ENCODE measurements at places on chromosomes 6 and 20. TPM values are rescaled to one million over a fixed set of nuclear protein-coding genes. Genes with fewer than 3 reads are reported as not detected.

CLIC5 gene
- polyA plus RNA-seq: not detected

HLA-G gene
- not detected for polyA plus RNA-seq

GMDS gene
- polyA plus RNA-seq: 18.3 TPM

TEAD3 gene
- polyA plus RNA-seq: 6.7 TPM

SLC13A3 gene
- 9.1 TPM for polyA plus RNA-seq

DNA sequence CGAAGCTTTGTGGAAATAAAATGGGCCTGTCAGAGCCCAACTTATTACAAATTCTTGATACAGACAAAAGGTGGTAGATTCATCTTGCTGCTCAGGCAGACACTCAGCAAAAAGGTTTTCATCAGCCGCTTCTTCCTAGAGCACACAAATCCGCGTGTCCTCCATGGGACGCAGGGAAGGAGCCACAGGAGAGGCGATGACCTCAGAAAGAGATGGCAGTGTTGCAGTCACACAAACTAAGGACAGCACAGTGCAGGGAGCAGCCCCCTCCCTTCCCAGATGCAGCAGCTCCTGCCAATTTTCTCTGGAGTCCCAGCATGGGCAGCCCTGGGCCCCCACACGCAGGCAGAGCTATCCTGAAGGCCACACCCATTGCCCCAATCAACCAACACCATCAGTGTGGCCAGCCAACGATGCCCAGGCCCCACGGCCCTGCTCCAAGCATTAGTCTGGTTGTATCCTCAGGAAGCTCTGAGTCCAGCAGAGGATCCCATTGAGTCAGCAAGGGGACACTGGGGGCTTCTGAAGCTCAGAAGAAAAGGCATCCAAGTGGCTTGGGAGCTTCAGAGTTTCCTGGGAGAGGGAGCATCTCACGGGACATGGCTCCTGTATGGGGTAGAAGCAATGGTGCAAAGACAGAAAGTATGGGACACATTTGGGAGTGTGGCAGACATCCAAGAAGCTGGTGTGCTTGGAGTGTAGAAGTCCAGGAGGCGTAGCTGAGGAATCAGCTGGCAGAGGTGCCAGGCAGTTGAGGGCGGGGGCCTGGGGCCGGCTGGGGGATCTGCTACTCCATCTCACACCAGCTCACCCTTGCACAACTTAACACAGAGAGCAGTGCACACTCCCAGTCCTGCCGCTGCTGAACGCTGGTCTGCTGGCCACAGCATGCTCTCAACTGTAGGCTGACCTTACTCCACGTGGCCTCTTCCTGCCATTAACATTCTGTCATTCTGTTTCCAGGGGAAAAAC lies 142.1 kb upstream of the CST7 start:
- H3K4me1 ChIP-seq: no peaks in the 10 kb centered on the region
- no peaks in the 10 kb centered on the region for H3K36me3 ChIP-seq
- H3K27me3 ChIP-seq: no peaks in the 10 kb centered on the region
- H3K4me3 ChIP-seq: no peak overlapping the region

DNA sequence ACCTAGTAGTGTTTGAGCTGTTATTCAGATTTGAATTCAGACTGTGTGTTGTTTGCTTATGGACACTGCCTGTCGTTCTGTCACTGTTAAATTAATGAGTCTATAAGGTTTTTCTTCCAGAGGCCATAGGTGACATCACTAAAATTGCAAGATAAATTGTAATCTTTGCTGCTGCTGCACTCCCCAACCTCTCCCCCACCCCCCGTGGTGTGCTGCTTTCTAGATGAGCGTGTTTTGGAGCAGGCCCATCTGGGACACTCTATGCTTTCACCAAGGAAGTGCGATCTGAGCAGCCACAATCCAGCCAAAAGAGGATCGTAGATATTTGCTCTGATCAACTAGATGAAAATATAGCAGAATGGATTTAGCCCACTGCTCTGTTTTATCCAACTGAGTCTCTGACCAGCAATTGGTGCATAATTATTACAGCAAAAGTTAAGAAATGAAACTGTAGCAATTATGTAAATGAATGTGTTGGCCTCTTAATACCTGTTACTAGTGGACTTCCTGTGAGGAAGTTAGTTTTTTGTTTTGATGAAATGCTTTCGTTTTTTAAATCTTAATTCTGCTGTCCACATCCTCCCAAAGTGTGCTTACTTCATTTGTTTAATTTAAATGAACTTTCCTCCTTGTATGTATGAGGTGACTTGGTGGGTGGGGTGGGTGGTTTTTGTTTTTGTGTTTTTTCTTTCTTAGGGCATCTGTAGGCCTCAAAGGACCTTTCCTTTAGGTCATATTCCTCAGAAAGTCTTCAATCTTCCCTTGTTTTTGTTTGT lies 58.1 kb downstream of the RPRD1B start:
- H3K36me3 ChIP-seq: peaks cover 59% of the 10 kb centered on the region
- peak overlapping the region; percentile 56 for H3K27ac ChIP-seq
- H3K27me3 ChIP-seq: no peaks in the 10 kb centered on the region
- H3K4me1 ChIP-seq: peaks cover 4% of the 10 kb centered on the region
- no peak overlapping the region for H3K4me3 ChIP-seq

GRCh38 chr6:76481101-76481500 lies 408.6 kb upstream of the IMPG1 start:
- H3K36me3 ChIP-seq: no peaks in the 10 kb centered on the region
- no peaks in the 10 kb centered on the region for H3K27me3 ChIP-seq
- no peak overlapping the region for H3K27ac ChIP-seq
- no peak overlapping the region for H3K4me3 ChIP-seq
- H3K4me1 ChIP-seq: no peaks in the 10 kb centered on the region

DNA sequence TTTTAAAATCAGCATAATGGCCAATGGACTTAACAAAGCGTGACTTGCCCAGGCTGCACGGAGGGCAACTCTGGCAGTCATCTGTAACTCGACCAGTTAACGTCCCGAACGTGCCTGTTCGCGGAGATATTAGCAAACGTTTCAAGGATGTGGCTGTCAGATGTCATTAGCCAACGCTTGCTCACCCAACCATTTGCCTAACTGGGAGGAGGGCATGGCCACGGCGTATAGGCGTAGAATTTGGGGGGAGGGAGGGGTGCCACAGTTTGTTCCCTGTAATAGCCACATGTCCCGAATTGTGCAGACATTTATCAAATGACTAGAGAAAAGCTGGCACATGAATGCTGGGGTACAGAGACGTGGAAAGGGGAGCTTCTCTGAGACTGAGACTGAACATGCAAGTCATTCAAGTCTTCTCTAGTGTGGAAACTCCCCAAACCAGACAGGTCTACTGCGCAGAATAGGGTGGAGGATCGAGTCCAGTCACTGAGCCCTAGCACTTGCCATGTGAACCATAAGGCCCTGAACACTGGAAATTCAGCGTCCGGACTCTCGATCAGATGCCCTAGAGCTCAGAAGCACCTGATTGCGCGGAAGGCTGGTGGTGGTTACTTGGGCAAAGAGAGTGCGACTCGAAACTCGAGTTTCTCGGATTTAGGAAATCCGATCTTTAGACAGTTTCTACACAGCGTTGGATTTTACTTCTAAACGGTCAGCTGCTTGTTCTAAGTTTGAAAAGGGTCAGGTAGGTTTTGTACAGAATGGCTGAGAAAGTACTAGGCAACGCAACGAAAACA lies 32.6 kb downstream of the TFAP2B start:
- H3K27ac ChIP-seq: no peak overlapping the region
- H3K27me3 ChIP-seq: no peaks in the 10 kb centered on the region
- DNase-seq: no peak
- no peaks in the 10 kb centered on the region for H3K36me3 ChIP-seq

DNA sequence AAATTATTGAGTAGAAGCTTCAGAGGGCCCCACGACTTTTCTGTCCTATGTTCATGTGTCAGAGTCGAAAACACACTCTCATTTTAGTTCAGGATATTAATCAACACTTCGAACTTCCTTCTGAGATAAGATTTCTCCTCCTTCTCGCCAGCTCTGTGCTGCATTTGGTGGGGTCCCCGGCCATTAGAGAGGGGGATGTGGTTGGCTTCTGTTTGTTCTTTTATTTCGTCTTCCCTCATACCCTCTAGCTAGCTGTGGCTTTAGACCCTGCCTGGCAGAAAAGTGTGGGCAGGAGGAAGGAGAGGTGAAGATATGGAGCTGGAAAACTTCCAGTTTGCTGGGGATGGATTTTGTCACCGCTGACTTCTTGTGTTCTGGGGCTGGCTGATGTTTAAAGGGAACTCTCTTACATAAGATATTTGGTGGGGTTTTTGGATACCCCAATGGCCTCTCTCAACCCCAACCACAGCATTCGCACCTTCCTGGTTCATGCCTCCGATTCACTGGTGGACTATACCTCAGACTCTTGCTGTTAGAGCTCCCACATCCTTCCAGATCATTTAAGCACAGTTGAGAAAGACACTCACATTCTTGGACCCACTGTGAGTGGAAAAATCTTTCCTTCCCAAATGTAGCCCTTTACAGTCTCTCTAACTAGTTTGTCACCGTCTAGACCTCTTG lies 30.7 kb upstream of the TMX4 start:
- H3K27ac ChIP-seq: no peak overlapping the region
- no peak for DNase-seq
- H3K4me3 ChIP-seq: no peak overlapping the region

DNA sequence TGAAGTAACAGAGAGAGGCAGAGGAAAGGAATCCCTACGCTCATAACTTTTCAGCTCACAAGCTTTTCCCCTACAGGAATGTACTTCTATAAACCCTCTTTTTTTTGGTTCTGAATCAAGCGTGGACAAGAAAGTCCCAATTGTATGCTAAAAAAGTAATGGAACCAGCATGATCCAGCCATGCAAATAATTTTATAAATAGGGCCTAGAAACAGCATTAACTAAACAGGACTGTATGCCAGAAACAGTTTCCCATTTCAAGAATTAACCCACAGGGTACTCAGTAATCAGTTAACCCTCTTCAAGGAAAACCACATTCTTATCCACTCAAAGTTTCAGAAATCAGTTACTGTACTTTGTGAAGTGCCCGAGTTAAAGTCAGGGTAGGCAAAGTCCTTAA lies 87.0 kb upstream of the HMGCLL1 start:
- H3K27me3 ChIP-seq: no peaks in the 10 kb centered on the region
- H3K4me1 ChIP-seq: no peaks in the 10 kb centered on the region
- no peak for DNase-seq
- no peaks in the 10 kb centered on the region for H3K36me3 ChIP-seq
- H3K4me3 ChIP-seq: no peak overlapping the region

GRCh38 chr6:4814212-4814611 lies 38.0 kb downstream of the CDYL start:
- DNase-seq: no peak
- H3K27ac ChIP-seq: no peak overlapping the region
- no peak overlapping the region for H3K4me3 ChIP-seq
- no peaks in the 10 kb centered on the region for H3K27me3 ChIP-seq
- no peaks in the 10 kb centered on the region for H3K4me1 ChIP-seq
- no peaks in the 10 kb centered on the region for H3K36me3 ChIP-seq

GRCh38 chr6:84536885-84537638 lies 227.3 kb downstream of the TBX18 start:
- no peak for DNase-seq
- no peaks in the 10 kb centered on the region for H3K27me3 ChIP-seq
- no peaks in the 10 kb centered on the region for H3K4me1 ChIP-seq
- no peak overlapping the region for H3K27ac ChIP-seq
- H3K4me3 ChIP-seq: no peak overlapping the region

DNA sequence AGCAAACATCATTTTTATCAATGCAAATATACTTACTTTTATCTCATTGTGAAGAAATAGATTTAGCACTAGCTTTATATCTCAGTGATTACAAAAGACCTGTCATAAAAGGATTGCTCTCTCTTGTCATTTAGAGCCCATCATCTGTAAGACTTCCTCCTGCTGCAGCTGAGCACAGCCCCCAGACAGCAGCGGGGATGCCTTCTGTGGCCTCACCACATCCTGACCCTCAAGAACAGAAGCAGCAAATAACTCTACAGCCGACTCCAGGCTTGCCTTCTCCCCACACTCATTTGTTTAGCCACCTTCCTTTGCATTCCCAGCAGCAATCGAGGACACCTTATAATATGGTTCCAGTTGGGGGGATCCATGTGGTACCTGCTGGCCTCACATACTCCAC lies 127.0 kb upstream of the EDN1 start:
- H3K27ac ChIP-seq: no peak overlapping the region
- H3K36me3 ChIP-seq: peaks cover 50% of the 10 kb centered on the region
- no peaks in the 10 kb centered on the region for H3K27me3 ChIP-seq
- no peaks in the 10 kb centered on the region for H3K4me1 ChIP-seq

DNA sequence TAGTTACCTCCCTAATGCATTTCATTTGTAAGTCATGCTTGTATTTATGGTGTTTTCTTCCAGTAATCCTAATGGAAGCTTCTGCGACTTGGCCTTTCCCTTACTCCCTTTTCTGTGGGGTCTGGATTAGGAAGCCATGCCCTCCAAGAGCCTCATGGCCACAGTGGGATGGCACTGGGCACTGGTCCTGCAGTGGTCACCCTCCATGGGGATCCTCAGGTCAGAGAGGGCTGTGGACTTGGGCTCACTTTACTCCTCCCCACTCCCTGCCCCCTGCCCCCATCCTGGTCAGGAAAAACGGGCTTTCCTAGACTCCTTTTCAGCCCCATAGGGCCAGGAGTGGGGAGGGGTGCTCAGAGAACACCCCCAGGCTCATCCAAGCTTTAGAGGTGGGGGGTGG lies 49.9 kb downstream of the EBF4 start:
- peaks cover 4% of the 10 kb centered on the region for H3K27me3 ChIP-seq
- no peak overlapping the region for H3K27ac ChIP-seq
- no peaks in the 10 kb centered on the region for H3K4me1 ChIP-seq
- no peak for DNase-seq

DNA sequence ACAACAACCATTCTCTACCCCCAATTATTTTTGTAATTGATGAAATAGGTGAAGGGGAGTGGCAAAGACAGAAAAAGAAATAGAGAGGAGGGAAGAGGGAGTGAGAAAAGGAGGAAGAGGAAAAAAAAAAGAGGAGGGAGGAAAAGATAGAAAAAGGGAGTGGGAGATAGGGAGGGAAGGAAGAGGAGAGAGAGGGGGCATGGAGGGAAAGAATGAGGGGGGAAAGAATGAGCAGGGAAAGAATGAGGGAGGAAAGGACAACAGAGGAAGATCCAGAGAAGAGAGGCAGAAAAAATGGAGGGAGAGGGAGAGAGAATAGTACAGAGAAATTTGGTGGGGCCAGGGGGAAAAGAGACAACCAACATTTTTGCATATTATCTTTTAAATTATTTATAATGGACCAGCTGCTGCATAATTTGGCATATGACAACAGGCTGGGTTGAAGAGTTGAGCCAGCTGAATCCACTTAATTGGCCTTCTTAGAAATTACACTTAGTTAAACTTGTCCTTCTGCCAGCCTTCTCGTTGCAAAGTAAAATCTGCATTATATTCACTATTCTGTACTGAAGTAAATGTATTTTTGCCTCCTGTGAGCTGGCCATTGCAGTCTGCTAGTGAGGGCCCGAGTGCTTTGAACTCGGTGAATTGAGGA lies 101.0 kb downstream of the ARHGAP18 start:
- no peak overlapping the region for H3K27ac ChIP-seq
- no peaks in the 10 kb centered on the region for H3K27me3 ChIP-seq
- no peak overlapping the region for H3K4me3 ChIP-seq
- no peak for DNase-seq
- peaks cover 31% of the 10 kb centered on the region for H3K36me3 ChIP-seq

- peaks cover 19% of the 10 kb centered on the region for H3K27me3 ChIP-seq
- H3K27ac ChIP-seq: no peak overlapping the region
- no peaks in the 10 kb centered on the region for H3K36me3 ChIP-seq
- DNase-seq: no peak
Observed at GRCh38 chr20:58133020-58133808, 95.2 kb downstream of the ANKRD60 start.

GRCh38 chr20:62365814-62366369 lies 1.2 kb downstream of the LAMA5 start:
- peak overlapping the region; percentile 78 for H3K4me3 ChIP-seq
- H3K27ac ChIP-seq: peak overlapping the region; percentile 69
- DNase-seq: peak; percentile 88
- peaks cover 18% of the 10 kb centered on the region for H3K36me3 ChIP-seq
- peaks cover 100% of the 10 kb centered on the region for H3K4me1 ChIP-seq
